ENCODE measurements at places on chromosomes 3 and 15.

- no peak for DNase-seq
Measured at GRCh38 chr3:188689101-188689574, 482.6 kb upstream of the TPRG1 start.

- no peak for DNase-seq
Measured at GRCh38 chr15:25987638-25988037, 124.5 kb upstream of the ATP10A start.

DNA sequence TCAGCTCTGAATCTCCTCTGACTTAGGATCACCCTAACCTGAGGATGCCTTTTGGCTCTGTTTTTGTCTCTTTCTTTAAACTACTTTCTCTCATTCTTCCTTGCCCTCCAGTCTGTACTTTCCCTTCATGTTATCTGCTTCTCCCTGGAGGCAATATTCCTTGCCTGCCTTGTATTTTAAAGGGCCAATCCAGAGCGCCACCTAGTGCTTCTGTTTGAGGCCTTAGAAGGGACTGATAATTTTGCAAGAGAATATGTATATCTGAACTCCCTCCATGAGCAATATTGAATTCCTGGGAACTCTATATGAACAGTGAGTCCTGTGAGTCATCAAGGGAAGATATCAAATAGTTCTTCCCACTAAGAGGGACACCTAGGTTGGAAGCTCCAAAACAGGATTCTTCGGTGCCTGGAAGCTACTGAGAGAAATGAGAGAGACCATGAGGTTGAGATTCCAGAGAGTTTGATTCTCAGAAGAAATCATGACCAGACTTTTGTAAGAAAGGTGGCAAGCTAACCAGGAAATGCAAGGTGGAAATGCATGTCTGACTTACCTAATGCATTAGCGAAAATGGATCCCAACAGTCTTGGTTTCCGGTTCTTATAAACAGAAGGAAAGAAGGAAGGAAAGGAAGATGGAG is 203.8 kb upstream of the CD96 start:
- no peak for DNase-seq

DNA sequence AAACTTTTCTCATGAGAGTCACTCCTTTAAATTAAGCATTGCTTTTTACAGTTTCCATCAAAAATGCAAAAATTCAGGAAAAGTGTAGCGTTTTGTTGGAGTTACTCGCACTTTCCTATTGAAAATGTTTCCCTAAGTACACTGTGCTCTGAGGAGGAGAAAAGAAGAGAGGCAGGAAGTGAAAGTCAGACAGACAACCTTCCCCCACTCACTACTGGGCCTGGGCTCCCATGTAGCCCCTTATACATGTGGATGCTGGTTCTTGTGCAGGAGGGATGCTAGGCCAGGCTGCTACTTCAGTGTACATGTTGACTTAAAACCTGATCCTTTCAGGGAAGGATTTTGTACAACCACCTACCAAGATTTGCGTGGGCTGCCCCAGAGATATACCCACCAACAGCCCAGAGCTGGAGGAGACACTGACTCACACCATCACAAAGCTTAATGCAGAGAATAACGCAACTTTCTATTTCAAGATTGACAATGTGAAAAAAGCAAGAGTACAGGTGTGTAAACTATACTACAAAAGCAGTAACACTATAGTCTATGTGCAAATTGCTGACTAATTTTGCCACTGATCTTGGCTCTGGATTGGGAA is 15.1 kb downstream of the KNG1 start:
- DNase-seq: no peak

DNA sequence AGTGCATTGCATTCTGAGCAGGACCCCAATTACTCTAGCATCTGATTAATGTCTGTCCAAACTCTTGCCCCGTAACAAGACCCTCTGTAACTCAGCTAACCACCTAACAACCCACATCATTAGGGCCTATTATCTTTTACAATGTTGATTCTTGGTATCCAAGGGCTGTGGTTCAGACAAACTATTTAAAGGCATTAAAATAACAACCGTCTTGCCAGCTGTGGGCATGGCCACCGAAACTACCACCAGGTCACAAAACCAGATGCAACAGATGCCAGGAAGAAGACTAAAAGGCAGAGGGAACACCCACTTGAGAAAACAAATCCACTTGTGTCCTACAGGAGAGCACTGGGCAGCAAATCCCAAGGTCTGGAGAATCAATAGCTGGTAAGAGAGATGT is 262.9 kb downstream of the ERC2 start:
- no peak for DNase-seq

GRCh38 chr15:60391722-60392315 is 6.0 kb downstream of the ANXA2 start:
- DNase-seq: no peak

DNA sequence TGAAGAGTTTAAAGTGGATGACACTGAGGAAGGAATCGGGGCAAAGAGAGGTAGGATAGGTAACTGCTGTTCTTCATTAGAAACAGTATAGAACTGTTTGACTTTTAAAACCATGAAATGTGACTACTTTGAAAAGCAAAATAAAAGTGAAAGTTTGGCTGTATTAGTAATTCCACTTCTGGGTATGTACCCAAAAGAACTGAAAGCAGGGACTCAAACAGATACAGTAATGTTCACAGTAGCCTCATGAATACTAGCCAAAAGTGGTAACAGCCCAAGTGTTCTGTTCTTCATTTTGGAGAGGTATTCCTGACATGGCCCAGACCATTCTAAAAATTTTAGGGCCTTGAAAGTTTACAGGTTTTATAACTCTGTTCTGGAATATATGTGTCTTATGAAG is 1055.4 kb downstream of the TBL1XR1 start:
- DNase-seq: no peak

- DNase-seq: no peak
Measured at GRCh38 chr15:63084806-63085205, 36.9 kb upstream of the LACTB start.

DNA sequence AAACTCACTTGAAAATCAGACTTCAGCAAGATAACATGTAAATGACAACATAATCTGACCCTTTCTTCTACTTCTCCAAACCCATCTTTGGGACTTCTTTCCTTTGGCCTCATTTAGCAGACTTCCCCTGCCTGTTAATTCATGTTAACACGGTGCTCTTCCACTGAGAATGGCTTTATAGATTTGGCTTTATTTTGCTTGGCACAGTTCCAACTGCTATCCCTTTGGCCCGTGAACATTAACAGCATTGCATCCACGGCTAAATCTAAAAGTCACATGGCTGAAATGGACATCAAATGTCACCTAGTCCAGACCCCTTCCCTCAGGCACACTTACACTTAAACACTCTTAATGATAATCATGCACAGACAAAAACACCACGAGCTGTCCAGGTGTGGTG is 3.8 kb downstream of the ZMAT3 start:
- no peak for DNase-seq

DNA sequence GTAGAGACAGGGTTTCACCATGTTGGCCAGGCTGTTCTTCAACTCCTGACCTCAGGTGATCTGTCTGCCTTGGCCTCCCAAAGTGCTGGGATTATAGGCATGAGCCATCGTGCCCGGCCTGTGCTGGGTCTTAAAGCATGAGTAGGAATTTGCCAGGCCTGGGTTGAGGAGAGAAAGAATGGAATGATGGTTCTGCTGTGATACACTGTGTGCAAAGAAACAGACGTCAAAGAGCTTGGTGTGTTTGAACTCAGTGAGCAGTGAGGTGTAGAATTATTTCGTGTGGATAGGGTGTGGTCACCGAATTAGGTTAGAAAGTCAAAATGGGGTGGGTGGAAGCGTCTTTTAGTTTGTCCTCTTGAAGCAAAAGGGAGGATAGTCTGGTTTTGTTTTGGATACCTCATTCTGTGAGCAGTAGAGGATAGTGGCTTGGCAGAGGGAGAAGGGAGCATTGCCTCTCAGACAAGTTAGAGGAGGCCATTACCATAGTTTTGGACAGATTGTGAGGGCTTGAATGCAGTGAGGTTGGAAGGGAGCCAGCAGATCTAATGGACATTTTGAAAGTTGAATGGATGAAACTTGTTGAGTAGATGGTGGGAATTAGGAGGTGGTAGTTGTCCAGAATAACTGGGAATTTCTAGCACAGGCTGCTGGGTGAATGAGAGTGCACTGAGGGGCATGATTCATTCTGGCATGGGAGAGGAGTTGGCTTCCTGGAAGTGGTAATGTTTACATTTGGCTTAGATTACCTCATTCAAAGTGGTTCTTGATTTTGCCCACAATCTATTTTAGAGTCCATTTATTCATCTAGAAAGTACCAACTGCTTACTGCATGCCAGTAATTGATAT is 27.2 kb downstream of the AKAP13 start:
- DNase-seq: no peak

- no peak for DNase-seq
Measured at GRCh38 chr3:114627770-114628169, 333.9 kb downstream of the TIGIT start.

GRCh38 chr3:133506215-133506901 is 67.1 kb upstream of the CDV3 start:
- DNase-seq: no peak

DNA sequence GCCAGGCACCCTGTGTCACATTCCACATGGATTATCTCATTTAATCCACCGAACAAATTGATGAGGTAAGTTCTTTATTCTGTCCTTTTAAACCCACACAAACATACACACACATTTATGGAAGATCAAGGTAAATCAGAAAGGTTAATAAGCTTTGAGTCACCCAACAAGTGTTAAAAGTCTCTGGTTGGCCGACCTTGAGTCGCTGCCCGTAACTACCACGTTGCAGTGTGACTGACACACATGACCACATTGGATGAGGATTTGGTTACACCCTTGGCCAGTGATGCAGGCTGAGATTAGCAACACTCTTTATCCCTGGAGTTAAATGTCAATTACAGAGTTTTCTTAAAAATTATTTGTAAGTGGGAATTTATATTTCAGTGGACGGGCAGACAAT is 19.2 kb downstream of the FOXP1 start:
- no peak for DNase-seq

GRCh38 chr3:55647063-55647462 is 160.0 kb upstream of the WNT5A start:
- DNase-seq: no peak

DNA sequence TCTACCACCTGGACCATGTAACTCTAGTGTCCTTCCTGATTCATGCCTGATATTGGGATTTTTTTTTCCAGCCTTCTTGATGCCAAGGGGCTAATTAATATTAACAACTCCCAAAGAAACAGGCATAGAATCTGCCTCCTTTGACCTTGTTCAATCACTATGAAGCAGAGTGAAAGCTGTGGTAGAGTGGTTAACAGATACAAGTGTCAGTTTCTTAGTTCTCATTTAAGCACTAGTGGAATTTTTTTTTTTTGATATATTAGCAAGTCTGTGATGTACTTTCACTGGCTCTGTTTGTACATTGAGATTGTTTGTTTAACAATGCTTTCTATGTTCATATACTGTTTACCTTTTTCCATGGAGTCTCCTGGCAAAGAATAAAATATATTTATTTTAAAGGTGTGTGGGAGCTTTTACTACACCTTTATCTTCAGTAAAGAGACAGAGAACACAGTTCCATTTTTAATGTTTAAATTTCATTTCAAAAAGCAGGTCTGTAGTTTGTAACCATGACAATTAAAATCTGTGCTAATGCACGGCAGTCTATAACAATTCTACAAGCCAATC is 67.1 kb downstream of the TOP2B start:
- no peak for DNase-seq

DNA sequence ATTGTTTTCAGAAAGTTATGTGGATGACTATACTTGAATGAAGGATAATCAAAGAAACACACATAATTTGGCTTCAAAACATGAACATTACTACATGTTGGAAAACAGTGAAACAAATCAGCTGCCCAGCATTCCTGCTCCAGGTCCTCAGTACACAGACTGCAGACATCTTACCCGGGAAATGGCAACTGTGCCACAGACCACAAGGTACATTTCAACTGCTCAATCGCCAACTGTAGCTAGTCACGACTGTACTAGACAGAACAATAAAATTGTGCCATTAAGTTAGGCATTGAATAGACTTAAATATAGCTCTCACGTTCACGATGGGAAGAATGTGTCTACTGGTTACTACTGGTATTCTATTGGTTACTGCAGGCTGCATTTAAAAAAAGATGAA is 5.0 kb downstream of the NAA50 start:
- DNase-seq: no peak

DNA sequence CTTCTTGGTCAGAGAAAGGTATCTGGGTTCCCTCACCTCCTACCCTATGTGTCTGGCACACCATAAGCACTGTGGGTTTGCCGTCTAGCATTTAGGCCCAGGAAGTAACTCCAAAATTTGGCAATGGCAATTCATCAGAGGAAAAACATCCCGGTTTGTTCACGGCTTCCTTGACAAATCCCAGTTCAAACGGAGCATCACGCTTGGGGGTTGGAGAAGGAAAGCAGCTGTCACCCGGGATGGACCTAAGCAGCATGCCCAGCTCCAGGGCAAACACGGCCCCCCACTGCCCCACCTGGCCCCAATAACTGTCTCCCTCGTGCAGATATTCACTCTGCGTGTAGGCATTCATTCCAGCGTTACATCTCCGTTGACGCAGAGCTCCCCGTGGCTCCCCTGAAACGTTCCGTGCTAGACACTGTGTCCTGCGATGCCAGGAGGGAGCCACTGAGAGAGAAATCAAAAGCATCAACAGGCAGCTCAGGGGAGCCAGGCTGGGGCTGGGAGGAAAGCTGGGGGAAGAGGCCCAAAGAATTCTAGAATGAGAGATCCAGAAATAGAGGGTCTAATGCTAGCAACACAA is 41.4 kb downstream of the NTRK3 start:
- DNase-seq: no peak

DNA sequence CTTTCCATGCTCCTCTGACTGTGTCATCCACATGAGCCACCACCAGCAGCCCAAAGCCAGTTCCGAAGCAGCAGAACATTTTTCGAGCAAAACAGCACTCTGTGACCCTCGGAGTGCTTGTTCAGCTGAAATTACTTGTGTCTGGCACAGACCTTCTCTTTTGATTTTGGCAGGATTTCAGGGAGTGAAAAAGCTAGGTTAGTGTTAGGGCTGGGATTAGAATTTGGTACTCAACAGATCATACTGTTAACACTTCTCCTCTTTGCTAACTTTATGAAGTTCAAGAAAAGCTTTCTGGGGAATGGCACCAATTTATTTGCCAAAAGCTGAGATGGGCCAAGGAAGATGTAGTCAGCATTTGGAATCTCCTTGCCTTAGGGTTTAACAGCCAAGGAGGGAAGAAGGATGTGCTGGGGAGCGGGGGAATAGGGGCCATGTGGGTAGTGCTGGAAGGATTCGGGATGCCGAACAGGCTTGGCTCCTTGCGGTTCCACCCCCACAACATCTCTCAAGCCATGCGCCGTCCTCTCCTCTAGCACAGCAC is 55.1 kb upstream of the TRA2B start:
- no peak for DNase-seq

GRCh38 chr3:128503164-128503651 is 10.2 kb upstream of the GATA2 start:
- DNase-seq: no peak

GRCh38 chr3:43869491-43869890 is 178.8 kb downstream of the ABHD5 start:
- no peak for DNase-seq

GRCh38 chr3:193378706-193379105 is at the start of gene ATP13A5:
Gene ATP13A5, minus strand, starts transcription at chr3:193378753. Its CDS starts 28 bp downstream, at chr3:193378725.
- DNase-seq: no peak

DNA sequence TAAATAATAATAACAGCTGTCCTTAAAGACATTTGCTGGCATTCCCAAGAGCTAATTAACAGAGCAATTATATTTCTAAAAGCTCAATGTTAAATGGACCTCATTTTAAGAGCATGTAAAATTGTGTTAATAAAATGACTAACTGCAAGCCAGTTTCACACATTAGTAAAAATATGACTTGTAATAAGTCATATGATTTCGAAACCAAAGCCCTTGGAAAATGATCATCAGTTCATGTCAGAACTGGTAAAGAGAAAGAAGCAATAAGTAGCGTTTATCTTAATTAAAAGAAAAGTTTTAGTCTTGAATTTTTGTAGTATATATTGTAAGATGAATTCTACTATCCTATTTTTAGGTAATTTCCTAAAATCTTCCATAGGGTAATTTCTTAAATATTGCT is 310.7 kb downstream of the CNTN3 start:
- DNase-seq: no peak
